ENCODE measurements at places on chromosomes 11 and 22.

- DNase-seq: no peak
Observed at GRCh38 chr11:122040464-122040863, 75.6 kb downstream of the BLID start.

GRCh38 chr22:41555325-41555982 is 5.4 kb upstream of the CSDC2 start:
- DNase-seq: no peak

DNA sequence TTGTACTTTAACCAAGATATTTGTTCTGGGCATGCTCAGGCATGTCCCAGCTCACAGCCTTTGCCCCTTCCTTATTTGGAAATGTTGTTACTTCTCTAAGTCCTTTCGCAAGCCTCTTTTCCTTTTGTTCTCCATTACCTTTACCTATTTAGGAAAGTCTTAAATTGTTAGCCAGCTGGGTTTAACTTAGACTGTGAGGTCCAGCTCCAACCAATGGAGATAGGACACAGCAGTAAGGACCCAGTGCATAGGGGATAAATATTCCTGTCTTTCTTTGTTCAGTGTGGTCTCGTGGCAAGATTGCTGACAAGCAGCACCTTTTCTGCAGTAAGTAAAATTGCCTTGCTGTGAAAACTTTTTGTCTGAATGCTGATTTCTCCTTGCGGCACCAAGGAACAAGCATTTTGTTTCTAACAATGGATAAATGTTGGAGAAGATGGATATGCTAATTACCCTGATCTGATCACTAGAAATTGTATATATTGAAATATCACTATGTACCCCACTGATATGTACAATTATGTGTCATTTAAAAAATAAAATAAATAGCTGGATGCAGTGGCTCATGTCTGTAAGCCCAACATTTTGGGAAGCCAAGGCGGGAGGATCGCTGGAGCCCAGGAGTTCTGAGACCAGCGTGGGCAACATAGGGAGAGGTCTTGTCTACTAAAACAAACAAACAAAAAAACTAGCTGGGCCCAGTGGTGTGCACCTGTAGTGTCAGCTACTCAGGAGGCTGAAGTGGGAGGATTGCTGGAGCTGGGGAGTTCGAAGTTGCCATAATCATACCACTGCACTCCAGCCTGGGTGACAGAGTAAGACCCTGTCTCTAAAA is 31.9 kb upstream of the FTH1 start:
- DNase-seq: no peak

DNA sequence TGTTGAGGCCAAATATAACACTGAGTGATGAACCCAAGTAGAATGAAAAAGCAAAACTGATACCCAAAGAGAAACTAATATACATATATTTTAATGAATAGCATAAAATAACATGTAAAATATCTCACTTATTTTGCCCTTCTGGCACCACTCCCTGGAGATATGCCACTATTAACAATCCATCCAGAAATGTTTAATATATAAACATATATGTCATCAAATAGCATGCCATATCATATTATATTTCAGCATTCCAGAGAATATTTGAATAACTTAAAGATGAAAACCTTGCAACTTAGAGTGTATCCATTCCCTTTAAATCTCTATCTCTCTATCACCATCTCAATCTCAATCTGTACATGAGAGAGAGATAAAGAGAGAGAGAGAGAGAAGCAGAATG is 1073.3 kb upstream of the RAG2 start:
- DNase-seq: no peak

DNA sequence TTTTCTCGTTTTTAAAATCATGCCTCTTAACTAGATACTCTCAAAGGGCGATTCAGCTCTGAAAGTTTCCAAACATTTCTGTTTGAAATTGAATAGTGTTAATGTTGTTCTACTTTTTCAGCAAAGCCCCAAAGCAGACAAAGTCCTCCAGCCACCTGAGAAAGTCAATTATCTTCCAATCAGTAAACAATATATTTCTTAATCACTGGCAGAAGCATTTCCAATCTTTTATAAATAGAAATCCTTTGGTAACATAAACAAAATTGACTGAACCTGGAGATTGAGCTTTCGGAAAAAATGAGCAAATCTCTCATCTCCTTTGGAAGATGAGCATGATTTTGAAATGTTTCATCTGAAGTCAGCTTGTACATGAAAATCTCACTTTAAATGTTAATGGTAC is 84.4 kb upstream of the FIBIN start:
- DNase-seq: no peak

DNA sequence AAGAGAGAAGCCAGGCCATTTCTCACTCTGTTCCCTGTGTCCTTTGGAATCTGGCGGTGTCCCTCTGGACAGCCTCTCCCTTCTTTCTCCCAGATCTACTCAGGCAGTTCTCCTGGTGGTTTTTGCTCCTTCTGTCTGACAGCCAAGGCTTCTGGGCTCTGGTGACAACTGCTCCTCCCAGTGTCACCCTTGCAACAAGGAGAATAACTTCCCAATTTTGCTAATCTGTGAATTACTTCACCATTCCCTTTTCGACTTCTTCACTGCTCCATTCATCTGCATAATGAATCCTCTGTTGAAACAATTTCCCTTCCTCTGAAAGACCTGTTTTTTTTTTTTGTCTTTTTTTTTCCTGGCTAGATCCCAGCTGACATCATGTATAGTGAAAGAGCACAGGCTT is 56.3 kb upstream of the PDE3B start:
- DNase-seq: no peak

GRCh38 chr11:96388891-96389719 is 607 bp downstream of the CCDC82 start:
- no peak for DNase-seq

- DNase-seq: no peak
Observed at GRCh38 chr11:20283475-20283874, 80.0 kb upstream of the HTATIP2 start.

GRCh38 chr11:78100676-78101472 is 21.2 kb upstream of the NDUFC2 start:
- DNase-seq: no peak

- DNase-seq: peak; percentile 63
Observed at GRCh38 chr11:8532475-8532874, 61.6 kb downstream of the STK33 start.

DNA sequence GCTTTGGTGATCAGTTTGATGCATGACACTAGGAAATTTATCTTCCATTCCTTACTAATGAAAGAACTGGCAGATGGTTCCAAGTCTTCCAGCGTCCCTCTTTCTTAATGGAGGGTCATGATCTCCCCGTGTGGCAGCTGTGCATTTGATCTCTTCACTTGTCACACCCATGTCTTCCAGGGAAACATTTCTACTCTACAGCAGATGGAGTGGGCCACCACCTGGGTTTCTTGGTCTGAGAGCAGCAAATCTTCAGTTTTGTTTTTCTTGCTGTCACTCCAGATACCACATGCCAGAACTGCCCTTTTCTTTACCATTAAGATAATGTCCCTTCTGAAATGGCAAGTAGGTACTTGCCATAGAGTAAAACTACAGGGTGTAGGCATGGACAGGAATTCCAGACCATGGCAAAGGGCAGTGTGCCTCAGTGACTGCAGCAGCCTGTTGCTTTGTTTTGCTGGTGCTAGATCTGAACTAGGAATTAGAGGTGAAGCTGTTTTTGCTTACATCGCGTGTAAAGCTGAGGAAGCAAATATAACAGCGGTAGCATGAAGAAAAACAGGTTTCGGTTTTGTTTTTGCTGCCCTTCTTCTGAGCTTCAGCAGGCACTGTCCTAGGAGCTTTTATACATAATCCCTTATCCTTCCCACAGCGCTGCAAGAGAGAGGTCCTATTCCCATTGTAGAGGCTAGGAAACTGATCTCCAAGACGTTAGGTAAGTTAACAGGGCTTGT is 20.7 kb upstream of the C11orf96 start:
- DNase-seq: no peak

GRCh38 chr22:23591846-23592245 is 11.8 kb upstream of the IGLL1 start:
- DNase-seq: no peak

- peak; percentile 82 for DNase-seq
Observed at GRCh38 chr22:37330200-37331033, 48.1 kb downstream of the CYTH4 start.

DNA sequence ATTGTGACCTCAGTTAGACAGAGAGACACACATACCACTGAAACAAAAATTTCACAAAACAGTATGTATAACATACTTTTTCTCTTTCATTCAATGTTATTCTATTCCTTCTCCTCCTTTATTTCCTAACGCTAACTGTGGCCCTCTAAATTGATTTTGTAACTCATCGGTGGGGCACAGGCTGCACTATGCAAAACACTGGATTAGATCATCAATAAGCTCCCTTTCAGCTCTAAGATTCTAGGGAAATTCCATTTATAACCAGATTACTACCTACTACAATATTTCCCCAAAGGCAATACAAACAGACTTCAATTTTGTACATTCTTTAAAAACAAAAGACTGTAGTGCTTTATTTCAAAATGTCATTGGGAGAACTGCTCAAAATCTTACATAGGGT is 6.1 kb downstream of the FJX1 start:
- DNase-seq: no peak

DNA sequence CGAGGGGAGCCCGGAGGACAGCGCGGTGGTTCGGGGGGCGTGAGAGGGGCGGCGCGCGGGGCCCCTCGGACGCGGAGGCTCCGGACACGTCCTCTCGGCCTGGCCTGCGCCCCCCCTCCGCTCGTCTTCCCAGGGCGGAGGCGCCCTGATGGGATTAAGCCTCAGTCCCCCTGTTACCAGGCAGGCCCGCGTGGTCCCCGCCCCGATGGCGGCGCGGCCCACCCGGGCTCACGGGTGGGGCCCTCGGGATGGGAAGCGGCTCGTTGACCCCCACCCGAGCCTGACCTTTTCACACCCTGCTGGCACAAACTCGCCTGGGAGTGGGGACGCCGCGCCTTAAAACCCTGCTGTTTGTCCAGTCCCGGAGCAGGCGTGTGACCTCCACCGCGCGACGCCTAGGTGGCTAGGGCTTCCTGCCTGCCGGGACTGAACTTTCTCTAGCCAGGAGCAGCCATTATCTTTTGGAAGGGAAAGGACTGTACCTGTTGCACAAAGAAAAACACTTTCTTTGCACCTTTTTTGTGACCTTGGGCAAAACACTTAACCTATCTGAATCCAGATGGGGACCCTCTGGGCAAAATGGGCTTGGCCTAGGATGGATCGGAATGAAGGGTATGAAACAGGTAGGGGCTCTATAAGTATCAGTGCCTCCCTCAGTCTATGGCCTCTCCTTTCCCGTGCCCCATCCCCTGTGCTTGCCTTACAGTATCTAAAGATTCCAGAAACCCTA is 1.0 kb downstream of the KIAA1671 start:
- no peak for DNase-seq
